ENCODE measurements at places on chromosomes 2 and 18. TPM values are rescaled to one million over a fixed set of nuclear protein-coding genes. Genes with fewer than 3 reads are reported as not detected.

Gene CABYR
- total RNA-seq: 5.1 TPM

Gene ZAP70
- total RNA-seq: 4.3 TPM

Gene PJVK
- total RNA-seq: 5.1 TPM

Gene GAREM2
- 3.7 TPM for total RNA-seq

Gene EVA1A
- 34.6 TPM for total RNA-seq

Gene UGT1A8
- total RNA-seq: not detected

Gene SRD5A2
- 0.06 TPM for total RNA-seq

Gene RBM43
- 11.5 TPM for total RNA-seq

Gene GPR155
- 10.5 TPM for total RNA-seq

Gene FAM237A
- total RNA-seq: not detected

Gene DSG3
- total RNA-seq: not detected

Gene EVX2
- total RNA-seq: not detected

Gene NIF3L1
- 30.4 TPM for total RNA-seq

Gene TGOLN2
- total RNA-seq: 96.7 TPM

Gene LMAN2L
- total RNA-seq: 36.0 TPM

Gene AFF3
- 52.7 TPM for total RNA-seq

Gene EGR4
- not detected for total RNA-seq

Gene RTKN
- 55.7 TPM for total RNA-seq

Gene HOXD8
- total RNA-seq: 69.9 TPM

Gene UGT1A7
- total RNA-seq: not detected

Gene DPP10
- 4.7 TPM for total RNA-seq

Gene LYPD1
- total RNA-seq: 57.0 TPM

Gene ABCA12
- 0.12 TPM for total RNA-seq

Gene RBM44
- 2.2 TPM for total RNA-seq

Gene CENPO
- 12.6 TPM for total RNA-seq

Gene UPP2
- total RNA-seq: 2.4 TPM

Gene MBOAT2
- total RNA-seq: 50.6 TPM

Gene DSG1
- total RNA-seq: 0.06 TPM

Gene ANKRD29
- total RNA-seq: 2.0 TPM

Gene ATP5F1A
- 476 TPM for total RNA-seq
